ENCODE measurements at places on chromosomes 2 and 18. TPM values are rescaled to one million over a fixed set of nuclear protein-coding genes. Genes with fewer than 3 reads are reported as not detected.

GRCh38 chr2:237623428-237624403 is 3.7 kb upstream of the LRRFIP1 start:
- peaks cover 11% of the 10 kb centered on the region for H3K4me1 ChIP-seq
- no peaks in the 10 kb centered on the region for H3K36me3 ChIP-seq
- no peak overlapping the region for H3K4me3 ChIP-seq
- H3K27me3 ChIP-seq, result peaks cover 43% of the 10 kb centered on the region

- H3K4me1 ChIP-seq, result peaks cover 82% of the 10 kb centered on the region
- H3K4me3 ChIP-seq, result peak overlapping the region; percentile 86
- no peaks in the 10 kb centered on the region for H3K27me3 ChIP-seq
- peak; percentile 63 for DNase-seq
- H3K27ac ChIP-seq, result peak overlapping the region; percentile 96
- peaks cover 16% of the 10 kb centered on the region for H3K36me3 ChIP-seq
Measured at GRCh38 chr2:10329880-10330699, 27.4 kb downstream of the HPCAL1 start.

DNA sequence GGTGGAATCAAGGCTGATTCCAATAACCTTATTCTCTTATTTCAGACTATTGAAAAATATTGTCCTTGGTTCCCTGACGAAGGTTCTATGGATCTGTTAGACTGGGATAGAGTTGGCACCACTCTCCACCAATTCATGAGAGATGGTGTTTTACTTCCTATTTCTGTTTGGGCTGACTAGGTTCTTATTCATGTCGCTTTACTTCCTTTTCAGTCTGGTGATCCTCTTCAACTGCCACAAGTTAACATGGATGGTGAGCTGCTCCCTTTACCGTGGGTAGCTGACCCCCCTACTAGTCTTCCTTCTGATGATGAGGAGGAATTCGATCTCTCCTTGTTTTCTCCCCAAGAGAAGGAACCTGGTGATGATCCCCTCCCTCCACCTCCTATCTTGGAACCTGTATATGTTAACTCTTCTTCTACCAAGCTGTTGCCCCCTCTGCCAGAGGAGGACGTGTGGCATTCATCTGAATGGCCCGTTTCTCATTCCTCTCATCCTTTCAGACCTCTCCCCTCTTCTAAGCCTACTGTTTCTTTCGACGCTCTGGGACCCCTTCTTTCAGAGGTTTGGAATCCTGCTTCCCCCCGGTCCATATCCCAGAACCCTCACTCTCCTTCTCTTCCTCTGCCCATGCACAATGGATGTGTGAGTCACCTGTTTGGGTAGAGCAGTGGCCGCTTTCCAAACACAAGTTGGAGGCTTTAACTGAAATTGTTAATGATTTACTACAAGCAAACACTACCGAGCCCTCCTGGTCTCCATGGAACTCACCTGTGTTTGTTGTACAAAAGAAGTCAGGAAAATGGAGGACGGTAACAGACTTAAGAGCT is 13.5 kb upstream of the CNOT11 start:
- H3K27me3 ChIP-seq, result no peaks in the 10 kb centered on the region
- no peak overlapping the region for H3K4me3 ChIP-seq
- peaks cover 10% of the 10 kb centered on the region for H3K4me1 ChIP-seq
- no peak overlapping the region for H3K27ac ChIP-seq
- DNase-seq, result no peak

GRCh38 chr2:101130081-101130480 is 21.1 kb downstream of the TBC1D8 start:
- H3K36me3 ChIP-seq, result no peaks in the 10 kb centered on the region
- H3K27me3 ChIP-seq, result no peaks in the 10 kb centered on the region
- DNase-seq, result no peak
- no peak overlapping the region for H3K4me3 ChIP-seq

- no peak overlapping the region for H3K27ac ChIP-seq
- no peaks in the 10 kb centered on the region for H3K36me3 ChIP-seq
- DNase-seq, result no peak
- peaks cover 4% of the 10 kb centered on the region for H3K4me1 ChIP-seq
- H3K27me3 ChIP-seq, result peaks cover 5% of the 10 kb centered on the region
- no peak overlapping the region for H3K4me3 ChIP-seq
Measured at GRCh38 chr18:10410472-10411308, 43.7 kb upstream of the APCDD1 start.

- DNase-seq, result no peak
- no peak overlapping the region for H3K4me3 ChIP-seq
- no peak overlapping the region for H3K27ac ChIP-seq
- H3K4me1 ChIP-seq, result peaks cover 5% of the 10 kb centered on the region
- peaks cover 24% of the 10 kb centered on the region for H3K27me3 ChIP-seq
Measured at GRCh38 chr2:100365434-100365833, 43.1 kb upstream of the LONRF2 start.

GRCh38 chr18:34695310-34695709 is 14.8 kb upstream of the DTNA start:
- DNase-seq, result no peak
- no peaks in the 10 kb centered on the region for H3K4me1 ChIP-seq
- no peak overlapping the region for H3K4me3 ChIP-seq
- peaks cover 7% of the 10 kb centered on the region for H3K27me3 ChIP-seq
- no peaks in the 10 kb centered on the region for H3K36me3 ChIP-seq

DNA sequence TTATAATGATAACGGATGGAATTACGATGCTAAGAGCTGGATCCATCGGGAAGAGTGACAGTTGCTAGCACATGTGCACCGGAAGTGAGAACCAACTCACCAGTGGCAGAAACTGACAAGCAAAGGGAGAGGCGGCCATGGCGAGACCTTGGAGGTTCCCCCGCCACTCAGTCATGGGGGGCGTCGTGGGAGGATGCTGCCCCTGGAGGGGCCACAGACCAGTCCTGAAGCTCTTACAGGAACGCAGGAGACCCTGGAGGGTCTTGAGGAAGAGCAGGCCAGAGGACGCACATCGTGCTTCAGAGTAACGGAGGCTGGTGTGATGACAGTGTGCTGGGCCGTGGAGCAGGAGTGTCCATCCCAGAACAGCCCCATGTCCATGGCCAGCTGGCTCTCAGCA is 53.1 kb upstream of the KCNG2 start:
- no peak overlapping the region for H3K4me3 ChIP-seq
- H3K27ac ChIP-seq, result no peak overlapping the region
- no peaks in the 10 kb centered on the region for H3K27me3 ChIP-seq
- no peaks in the 10 kb centered on the region for H3K4me1 ChIP-seq

The POTEI gene
- total RNA-seq, result not detected

All from activated CD4-positive, alpha-beta T cell treated with anti-CD3 and anti-CD28 coated beads, Interleukin-2, amount 10 ng/mL, durations not matched to agents 7 days and 5 days (primary cell).